ENCODE measurements at places on chromosomes 3 and 15. TPM values are rescaled to one million over a fixed set of nuclear protein-coding genes. Genes with fewer than 3 reads are reported as not detected.
A peak's percentile ranks its signal among the peaks of the same experiment; 100 is the strongest.

DNA sequence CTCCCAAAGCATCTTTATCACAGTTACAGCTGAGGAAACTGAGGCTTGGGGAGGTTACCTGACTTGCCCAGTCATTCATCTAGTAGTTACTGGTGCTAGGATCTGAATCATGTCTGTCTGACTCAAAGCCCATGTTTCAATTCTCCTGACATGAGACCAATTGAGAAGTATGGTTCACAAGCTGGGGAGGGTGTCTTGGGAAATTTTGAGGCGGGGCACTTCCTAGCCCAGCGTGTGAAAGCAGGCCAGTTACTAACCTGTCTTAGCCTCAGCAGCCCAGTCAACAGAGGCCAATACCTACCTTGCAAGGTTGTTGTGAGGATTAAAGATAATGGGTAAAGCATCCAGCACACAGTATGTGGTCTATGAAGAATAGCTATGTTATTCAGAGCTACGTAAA, 37.0 kb downstream of the CLDN18 start:
- no peak for DNase-seq

DNA sequence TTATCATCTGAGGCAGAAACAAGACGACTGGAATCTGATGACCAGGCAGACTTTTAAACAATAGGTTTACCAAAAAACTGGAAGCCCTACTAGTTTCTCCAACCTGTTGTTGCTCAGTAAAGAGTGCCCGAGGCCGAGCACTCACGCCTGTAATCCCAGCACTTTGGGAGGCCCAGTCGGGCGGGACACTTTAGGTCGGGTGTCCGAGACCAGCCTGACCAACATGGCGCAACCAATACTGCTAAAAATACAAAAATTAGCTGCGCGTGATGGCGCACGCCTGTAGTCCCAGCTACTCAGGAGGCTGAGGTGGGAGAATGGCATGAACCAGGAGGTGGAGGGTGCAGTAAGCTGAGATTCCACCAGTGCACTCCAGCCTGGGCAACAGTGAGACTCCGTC, 1.1 kb upstream of the WDR5B start:
- no peak for DNase-seq

- DNase-seq = no peak
Measured at GRCh38 chr15:63933522-63933921, 99.8 kb upstream of the HERC1 start.

DNA sequence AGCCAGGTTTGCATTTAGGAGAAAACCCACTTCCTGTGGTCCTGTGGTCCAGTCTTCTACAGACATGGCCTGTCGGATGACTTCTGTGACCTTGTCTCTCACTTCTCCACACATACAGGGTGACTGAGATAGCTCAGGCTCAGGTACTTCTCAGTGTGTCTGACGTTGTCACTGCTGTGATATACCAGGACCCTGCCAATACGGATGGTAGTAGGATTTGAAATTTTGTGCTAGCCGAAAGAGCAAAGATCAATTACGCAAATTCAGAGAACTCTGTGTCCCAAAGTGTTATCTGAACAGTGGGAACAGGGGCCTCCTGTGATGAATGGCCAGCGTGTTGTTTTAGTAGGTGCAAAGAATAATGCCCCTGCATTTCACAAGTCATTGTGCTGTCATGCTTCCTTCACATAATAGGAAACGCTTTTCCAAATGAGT, 128.9 kb downstream of the MCTP2 start:
- no peak for DNase-seq

GRCh38 chr3:64612082-64612860, 75.5 kb downstream of the ADAMTS9 start:
- DNase-seq = no peak

GRCh38 chr3:162865466-162865865, 1368.9 kb downstream of the OTOL1 start:
- no peak for DNase-seq

DNA sequence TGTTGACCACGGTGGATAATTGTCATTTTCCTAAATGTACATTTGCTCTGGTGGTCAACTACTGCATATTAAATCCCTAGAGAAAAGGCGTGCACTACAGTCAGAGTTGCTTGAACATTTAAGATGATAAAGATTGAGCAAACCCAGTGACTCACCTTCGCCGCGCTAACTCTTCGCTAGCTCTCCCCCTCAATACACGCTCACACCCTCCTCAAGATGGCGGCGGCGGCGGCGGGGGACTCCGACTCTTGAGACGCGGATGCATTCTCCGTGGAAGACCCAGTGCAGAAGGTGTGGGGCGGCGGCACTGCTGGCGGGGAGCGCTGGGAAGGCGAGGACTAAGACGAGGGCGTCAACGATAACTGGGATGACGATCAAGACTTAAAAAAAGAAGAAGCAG, 79.8 kb upstream of the PFN2 start:
- no peak for DNase-seq

DNA sequence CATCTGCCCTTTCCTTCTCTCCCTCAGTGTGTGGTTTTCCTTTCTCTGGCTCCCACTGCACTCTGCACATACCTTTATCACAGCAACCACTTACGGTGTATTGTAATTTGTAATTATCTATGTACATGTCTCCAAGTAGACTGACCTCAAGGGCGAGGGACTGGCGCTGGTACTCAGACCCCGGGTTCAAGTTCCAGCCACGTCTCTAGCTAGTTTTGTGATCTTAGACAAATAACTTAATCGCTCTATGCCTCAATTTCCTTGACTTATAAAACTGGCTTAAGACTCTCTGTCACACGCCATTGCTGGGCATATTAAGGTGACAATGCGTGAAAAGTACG, 607 bp upstream of the SENP2 start:
- no peak for DNase-seq

DNA sequence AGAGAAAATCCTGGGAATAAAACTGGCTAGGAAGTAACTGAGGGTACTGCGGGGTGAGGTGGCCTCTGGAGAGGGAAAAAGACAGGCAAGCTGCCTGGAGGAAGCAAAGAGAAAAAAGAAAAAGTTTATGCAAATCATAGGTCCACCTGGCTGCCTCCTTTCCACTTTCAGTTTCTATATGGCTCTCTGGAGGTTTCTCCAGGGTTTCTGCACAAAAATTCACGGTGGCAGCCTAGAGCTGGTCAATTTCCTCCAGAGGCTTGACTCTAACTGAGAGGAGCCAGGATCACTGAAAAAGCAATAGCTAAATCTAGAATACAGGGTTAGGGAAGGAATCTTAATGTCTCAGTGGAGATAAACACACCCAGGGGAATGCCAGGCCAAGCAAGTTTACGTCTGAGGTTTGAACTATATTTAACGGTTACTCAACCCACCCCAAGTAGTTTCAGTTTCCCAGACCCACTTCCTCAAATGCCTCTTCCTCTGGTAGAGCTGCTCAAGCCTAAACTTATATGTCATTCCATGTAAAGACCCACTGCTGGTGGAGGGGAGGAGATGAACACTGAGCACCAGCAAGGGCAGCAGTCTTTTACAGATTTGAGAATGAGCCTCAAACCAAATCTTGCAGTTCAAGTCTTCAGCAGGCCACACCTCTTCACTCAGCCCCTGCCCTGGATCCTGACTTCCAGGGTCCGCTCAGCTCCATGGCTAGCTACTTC, 5.7 kb downstream of the LYSMD2 start:
- DNase-seq = peak; percentile 61

- DNase-seq = no peak
Measured at GRCh38 chr3:79012530-79012913, 755.3 kb downstream of the ROBO1 start.

GRCh38 chr3:143396790-143397189, 277.2 kb downstream of the CHST2 start:
- DNase-seq = no peak

DNA sequence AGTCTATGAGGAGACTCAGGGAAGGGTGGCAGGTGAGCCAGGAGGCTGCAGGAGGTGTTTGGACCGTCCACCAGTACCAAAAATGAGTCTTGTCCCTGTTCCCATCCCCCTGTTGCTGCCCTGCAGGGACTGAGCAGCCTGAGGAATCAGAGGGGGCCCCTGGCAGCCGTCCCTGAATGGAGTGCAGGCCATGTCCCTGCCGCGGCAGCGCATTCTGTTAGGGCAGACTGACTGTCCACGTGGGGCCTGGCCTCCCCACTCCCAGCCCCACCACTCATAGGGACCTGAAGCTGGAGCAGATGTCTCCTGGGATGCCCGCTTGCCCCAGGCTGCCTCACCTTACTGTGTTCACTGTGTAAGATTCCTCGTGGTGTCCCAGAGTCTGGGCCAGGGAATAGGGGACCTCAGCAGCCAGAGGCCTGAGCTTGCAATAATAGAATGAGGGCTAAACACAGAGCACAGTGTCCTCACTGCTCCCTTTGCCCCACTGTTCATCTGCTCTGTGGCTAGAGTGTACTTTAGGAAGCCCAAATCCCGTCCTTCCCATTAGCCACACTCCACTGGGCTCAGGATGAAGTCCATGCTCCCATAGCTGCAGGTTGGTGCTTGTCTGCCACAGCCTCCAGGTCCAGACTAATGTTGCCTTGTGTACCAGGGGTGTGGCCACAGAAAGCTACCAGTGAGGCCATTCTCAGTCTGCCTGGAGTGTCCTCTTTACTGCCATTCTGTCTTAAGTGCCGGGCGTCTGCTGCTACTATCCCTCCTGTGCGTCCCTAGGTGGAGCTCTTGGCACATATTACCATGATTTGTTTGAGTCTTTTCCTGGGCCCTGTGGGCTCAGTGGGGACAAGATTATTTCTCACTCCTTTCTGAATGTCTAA, 63.2 kb downstream of the HCN4 start:
- peak; percentile 18 for DNase-seq

DNA sequence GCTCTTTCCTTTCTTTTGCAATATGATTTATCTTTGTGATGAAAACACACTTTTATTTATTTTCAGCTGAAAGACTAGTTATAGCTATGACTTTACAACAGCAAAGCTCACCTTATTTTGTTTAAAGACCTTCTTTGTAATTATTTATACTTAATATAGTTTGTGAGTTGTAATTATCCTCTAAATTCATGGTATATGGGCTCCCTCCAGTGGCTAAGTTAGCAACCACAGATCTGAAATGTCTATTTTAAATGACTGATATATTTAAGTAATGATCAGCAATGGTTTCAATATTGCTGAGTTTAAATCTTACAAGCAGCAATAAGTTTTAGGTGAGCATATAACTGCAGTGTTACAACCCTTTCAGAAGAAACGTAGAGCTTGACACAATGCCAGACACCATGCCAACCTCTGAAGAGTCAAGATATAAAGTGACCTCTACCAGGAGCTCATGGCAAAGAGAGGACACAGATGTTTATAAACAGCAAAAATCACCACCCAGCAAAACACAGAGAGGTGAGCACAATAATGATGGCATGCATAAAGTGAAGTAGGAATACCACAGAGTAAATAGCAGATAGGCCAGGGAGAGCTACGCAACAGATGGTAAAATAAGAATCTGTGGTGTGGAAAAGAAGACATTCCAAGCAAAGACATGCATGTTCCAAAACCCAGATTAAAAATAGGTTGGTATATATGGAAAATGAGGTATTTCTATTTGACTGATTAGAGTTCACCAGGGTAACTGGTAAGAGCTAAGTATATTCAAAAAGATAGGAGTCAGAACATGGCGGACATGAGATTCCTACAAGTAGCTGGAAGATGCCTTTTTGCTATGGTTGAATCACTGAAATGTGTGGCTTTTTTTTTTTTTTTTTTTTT, 143.7 kb upstream of the ZNF385D start:
- no peak for DNase-seq

GRCh38 chr15:72086010-72086697, 31.8 kb downstream of the MYO9A start:
- DNase-seq = no peak

DNA sequence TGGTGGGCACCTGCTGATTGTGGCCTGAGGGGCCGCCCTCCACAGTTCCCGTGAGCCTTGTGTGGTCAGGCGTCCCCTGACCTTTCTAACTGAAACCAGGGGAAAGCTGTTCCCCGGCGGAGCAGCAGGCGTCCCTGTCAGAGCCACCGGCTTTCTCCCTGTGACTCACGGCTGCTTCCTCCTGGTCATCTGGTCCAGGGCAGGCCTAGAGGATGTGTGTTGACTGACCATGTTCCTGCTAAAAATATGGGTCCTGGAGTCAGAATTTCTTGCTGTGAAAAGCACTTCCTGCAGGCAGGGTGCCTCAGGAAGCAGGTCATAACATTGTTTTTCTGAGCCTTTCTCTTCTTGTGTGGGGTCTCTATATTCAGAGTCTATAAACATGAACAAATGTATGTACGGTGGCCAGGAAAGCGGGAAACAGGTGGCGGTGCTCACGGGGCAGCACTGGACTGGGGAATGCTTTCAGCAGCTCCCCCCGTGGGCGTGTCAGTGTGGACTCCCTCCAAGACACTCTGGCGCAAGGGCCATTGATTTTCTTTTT, 38.4 kb upstream of the CGNL1 start:
- DNase-seq = no peak

GRCh38 chr3:42214565-42215283, 51.3 kb downstream of the CCK start:
- no peak for DNase-seq

- no peak for DNase-seq
Measured at GRCh38 chr3:59247402-59247841, 197.6 kb upstream of the CFAP20DC start.

GRCh38 chr15:93001881-93002280, 87.1 kb downstream of the RGMA start:
- no peak for DNase-seq

DNA sequence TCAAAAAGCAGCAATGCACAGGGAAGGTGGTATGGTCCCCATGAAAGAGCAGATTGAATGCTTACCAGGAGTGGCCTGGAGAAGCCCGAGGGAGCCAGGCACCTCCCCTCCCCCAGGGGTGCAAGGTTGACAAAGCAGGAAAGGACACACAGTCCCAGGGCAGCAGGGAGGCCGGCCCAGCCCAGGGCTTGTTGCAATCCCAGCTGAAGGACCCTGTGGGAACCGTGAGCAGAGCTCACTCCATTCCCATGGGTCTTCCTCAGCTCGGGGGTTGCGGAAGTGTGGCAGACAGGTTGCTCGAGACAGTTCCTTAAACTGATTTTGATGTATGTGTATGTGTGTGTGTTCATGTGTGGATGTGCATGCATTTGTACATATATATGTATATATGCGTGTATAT, 15.8 kb downstream of the UROC1 start:
- no peak for DNase-seq

Gene SPINK8
- not detected for polyA plus RNA-seq

Gene MITF
- not detected for polyA plus RNA-seq

Gene ZNF197
- 5.2 TPM for polyA plus RNA-seq

Gene TTLL13
- not detected for polyA plus RNA-seq

Gene PLXND1
- 0.03 TPM for polyA plus RNA-seq

Gene PYGO1
- polyA plus RNA-seq = not detected

Gene PCBP4
- polyA plus RNA-seq = 19.4 TPM

Gene ECE2
- polyA plus RNA-seq = not detected

Gene ATP11B
- polyA plus RNA-seq = 37.1 TPM

Gene LTF
- not detected for polyA plus RNA-seq

Data from CD4-positive, alpha-beta memory T cell (primary cell).